MCF 10A (cell line): ENCODE measurements at places on chromosomes 13 and 19. TPM values are rescaled to one million over a fixed set of nuclear protein-coding genes. Genes with fewer than 3 reads are reported as not detected.

The DCT gene
- total RNA-seq, result 0.07 TPM in 1 of 2 replicates, not detected in the other

The CDC42EP5 gene
- 3.0 TPM in 2 replicates for total RNA-seq

The AZU1 gene
- not detected in 2 replicates for total RNA-seq

The F2RL3 gene
- not detected in 2 replicates for total RNA-seq

The ERICH4 gene
- not detected in 2 replicates for total RNA-seq

The NDUFA7 gene
- total RNA-seq, result 83.2 and 91.8 TPM in 2 replicates

The C19orf38 gene
- total RNA-seq, result 0.30 and 0.49 TPM in 2 replicates

The FLT1 gene
- total RNA-seq, result not detected in 2 replicates

The CCDC70 gene
- total RNA-seq, result not detected in 2 replicates

The ZNF865 gene
- 12.2 and 12.7 TPM in 2 replicates for total RNA-seq

DNA sequence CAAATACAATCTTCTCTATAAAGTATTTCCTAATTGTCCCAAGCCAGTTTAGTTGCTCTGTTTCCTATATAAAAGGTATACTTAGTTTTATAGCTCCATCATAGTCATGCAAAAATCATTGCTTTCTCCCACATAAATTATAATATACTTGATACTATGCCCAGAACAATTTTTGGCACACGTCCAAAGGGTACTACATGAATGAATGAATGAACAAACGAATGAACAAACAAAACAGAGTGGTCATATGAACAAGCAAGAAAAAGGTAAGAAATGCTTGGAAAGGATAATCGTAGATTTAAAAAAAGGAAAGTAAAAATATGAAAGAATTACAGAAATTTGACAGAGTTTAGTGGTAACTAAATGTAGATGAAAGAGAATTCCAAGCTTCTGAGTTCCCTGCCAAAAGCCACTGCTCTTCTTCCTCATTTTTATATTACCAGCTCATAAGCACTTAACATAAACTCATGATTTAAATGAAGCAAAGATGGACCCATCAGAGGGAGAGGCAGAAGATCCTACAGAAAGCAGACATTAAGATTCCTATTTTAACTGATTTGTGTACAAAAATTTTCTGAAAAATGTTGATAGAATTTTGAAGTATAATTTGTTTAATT lies 123.2 kb downstream of the ENOX1 start:
- DNase-seq, result peak; percentile 15

DNA sequence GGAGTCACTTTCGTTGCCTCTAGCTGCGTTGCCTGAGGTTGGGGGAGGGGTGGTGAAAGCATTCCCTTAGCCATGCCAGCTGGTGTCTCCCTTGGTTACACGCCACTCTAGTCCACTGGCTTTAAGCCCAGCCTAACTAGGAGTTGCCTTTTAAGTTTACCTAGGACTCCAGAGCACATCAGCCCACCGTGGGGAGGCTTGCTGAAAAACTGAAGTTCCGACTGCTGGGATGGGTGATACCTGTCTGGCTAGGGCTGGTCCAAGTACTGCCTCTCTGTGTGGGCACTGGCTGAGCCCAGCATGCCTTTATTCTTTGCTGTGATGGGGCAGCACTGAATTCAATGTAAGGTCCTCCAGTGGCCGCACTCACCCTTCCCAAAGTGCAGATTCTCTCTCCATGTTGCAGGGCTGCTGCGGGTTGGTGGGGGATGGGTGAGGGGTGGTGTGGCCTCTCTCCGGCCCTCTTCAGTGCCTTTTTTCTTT lies 11.8 kb upstream of the CEACAM1 start:
- DNase-seq, result no peak

DNA sequence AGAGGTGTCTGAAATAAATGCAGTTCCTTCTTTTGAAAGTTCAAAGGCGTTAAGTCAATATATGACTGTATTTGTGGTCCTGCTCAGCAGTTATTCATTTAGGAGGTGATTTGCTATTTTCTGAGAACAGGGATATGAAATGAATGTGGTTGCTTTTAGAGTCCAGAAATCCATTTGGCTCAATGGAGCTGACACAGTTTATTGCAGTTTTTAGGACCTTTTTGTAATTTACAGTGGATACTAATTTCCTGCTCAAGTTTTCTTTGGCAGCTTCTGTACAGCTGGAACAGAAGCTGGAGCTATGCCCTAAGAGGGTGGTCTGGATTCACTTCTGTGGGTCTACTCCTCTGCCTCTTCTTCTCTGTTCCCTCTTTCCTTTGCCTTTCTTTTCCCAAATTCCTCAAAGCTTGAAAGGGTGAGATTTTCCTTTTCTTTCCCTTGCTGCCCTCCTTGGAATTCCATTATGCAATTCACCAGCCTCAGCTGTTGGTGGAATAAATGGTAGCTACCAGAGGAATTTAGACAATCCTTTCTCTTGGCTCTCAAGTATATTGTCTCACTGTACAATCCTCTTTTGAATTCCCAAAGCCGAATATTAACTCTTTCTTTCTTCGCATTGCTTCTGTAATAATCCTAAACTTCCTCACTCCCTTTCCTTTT lies 39.9 kb downstream of the ITGBL1 start:
- DNase-seq, result no peak

GRCh38 chr19:50333235-50333736 lies 4.1 kb upstream of the KCNC3 start:
- no peak for DNase-seq

GRCh38 chr13:24251525-24251924 lies 57.9 kb upstream of the C1QTNF9 start:
- no peak for DNase-seq

GRCh38 chr13:19860884-19861655 lies 2.4 kb downstream of the ZMYM5 start:
- DNase-seq, result peak; percentile 88

GRCh38 chr13:33383724-33384577 lies 98.4 kb upstream of the STARD13 start:
- DNase-seq, result no peak

DNA sequence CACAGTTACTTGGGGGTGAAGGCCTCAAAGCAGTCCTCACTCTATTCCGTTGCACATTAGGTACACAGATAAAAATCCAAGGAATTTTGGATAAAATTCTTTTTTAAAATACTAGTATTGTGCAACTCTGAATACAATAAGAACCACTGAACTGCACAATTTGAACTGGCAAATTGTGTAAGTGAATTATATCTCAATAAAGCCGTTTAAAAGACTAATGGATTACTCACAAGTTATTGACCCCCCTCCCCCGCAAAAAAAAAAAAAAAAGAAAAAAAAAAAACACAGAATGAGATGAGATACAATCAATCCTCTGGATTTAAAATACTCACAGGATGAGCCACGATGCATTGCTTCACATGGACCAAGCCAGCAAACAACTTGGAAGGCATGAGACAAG lies 86.4 kb downstream of the CRYL1 start:
- DNase-seq, result no peak

- DNase-seq, result peak; percentile 44
Measured at GRCh38 chr19:31232871-31233270, 116.4 kb downstream of the TSHZ3 start.

- no peak for DNase-seq
Measured at GRCh38 chr13:81283062-81283461, 942.1 kb upstream of the SPRY2 start.

DNA sequence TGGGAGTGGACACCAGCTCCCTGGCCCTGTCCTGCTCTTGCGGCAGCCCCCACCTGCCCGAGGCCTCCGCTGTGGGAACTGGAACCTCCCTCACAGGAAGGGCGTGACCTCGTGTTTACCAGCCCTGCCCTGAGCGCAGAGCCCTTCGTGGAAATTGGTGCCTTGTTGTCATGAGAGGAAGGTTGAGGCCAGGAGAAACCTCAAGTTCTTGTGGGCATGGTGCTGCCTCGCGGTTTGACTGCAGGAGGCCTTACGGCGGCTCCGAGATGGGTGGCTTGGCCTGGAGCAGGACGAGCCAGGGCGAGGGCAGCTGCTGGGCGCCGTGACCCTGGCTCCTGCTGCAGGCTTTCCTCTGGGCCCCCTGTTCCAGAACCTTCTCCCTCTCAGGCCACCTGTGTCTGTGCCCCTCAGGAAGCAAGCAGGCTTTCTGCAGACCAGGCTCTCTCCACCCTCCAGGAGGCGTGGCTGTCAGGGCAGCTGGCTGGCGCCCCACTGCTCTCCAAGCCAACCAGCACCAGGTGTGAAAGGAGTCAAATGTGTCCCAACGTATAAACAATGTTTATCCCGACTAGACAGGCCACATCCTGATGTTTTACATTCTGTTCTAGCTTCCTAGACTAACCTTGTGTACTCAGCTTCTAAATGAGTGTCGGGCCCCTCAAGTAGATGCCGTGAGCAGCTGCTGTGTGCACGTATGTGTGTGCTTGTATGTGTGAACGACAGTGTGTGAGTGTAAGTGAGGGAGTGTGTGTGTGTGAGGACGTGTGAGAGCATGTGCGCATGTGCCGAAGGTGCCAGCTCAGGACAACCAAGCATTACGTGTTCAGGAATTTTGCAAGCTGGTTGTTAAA lies 10.4 kb upstream of the RASA3 start:
- no peak for DNase-seq

DNA sequence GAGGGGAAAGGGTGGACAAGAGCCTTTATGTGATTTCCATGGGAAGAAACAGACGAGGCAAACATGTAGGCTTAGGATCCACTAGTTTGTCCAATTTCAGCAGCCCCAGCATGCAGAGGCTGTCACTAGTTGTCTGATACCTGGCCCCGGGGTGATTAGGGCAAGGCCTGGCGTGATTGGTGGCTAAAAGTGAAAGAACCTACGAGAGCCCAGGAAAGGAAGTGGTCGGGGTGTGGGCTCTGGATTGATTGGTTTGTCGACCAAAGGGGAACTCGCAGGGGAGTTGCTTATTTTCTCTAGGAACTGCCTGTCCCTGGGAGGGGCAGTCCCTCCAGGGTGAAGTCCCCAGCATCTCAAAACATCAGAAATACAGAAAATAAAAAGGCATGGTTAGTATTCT lies 64.2 kb upstream of the UQCRFS1 start:
- DNase-seq, result no peak

GRCh38 chr19:3024509-3024869 lies 4.6 kb downstream of the TLE2 start:
- DNase-seq, result no peak

DNA sequence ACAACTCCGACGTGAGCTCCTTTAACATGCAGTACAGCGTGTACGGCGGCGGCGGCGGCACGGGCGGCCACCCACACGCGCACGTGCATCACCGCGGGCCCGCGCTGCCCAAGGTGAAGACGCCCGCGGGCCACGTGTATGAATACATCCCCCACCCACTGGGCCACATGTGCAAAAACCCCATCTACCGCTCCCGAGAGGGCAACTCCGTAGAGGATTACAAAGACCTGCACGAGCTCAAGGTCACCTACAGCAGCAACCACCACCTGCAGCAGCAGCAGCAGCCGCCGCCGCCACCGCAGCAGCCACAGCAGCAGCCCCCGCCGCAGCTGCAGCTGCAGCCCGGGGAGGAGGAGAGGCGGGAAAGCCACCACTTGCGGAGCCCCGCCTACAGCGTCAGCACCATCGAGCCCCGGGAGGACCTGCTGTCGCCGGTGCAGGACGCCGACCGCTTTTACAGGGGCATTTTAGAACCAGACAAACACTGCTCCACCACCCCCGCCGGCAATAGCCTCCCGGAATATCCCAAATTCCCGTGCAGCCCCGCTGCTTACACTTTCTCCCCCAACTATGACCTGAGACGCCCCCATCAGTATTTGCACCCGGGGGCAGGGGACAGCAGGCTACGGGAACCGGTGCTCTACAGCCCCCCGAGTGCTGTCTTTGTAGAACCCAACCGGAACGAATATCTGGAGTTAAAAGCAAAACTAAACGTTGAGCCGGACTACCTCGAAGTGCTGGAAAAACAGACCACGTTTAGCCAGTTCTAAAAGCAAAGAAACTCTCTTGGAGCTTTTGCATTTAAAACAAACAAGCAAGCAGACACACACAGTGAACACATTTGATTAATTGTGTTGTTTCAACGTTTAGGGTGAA lies 6.6 kb downstream of the SLITRK5 start:
- DNase-seq, result no peak
